ENCODE measurements at places on chromosomes 7 and 10.

- no peak for DNase-seq
Observed at GRCh38 chr10:113854761-113855588, 514 bp downstream of the NHLRC2 start.

- peak; percentile 26 for DNase-seq
Observed at GRCh38 chr7:140656548-140657515, 15.9 kb upstream of the ADCK2 start.

GRCh38 chr7:148726385-148726784 lies 27.7 kb downstream of the CUL1 start:
- no peak for DNase-seq

GRCh38 chr7:30879139-30880124 lies 32.2 kb upstream of the AQP1 start:
- no peak for DNase-seq
